Naive thymus-derived CD8-positive, alpha-beta T cell (primary cell): ENCODE measurements at places on chromosomes 12 and 14. TPM values are rescaled to one million over a fixed set of nuclear protein-coding genes. Genes with fewer than 3 reads are reported as not detected.

The ACOT4 gene
- total RNA-seq = 1.3 TPM

The GLIPR1L2 gene
- 1.2 TPM for total RNA-seq

The CATSPERB gene
- total RNA-seq = 6.3 TPM

The TMEM121 gene
- total RNA-seq = 5.5 TPM

The VSX2 gene
- not detected for total RNA-seq

The KLRF1 gene
- 1.3 TPM for total RNA-seq

The HOXC4 gene
- total RNA-seq = 0.65 TPM

The PPP1R1A gene
- total RNA-seq = not detected

The ALDH2 gene
- total RNA-seq = 3.1 TPM

The DNAI7 gene
- total RNA-seq = 0.57 TPM

The SLC7A7 gene
- total RNA-seq = 3.5 TPM

The CLEC2A gene
- total RNA-seq = not detected

The TC2N gene
- 309 TPM for total RNA-seq

The AKT1 gene
- total RNA-seq = 88.9 TPM

The PLEKHD1 gene
- total RNA-seq = 0.18 TPM

The ACRBP gene
- 13.8 TPM for total RNA-seq

The FGD4 gene
- total RNA-seq = 0.47 TPM

The DAO gene
- not detected for total RNA-seq

The PA2G4 gene
- 132 TPM for total RNA-seq

The TAS2R13 gene
- total RNA-seq = 1.5 TPM

The KERA gene
- not detected for total RNA-seq

The OR10G3 gene
- total RNA-seq = not detected

The ANKRD13A gene
- 61.7 TPM for total RNA-seq

The DEPDC4 gene
- 0.81 TPM for total RNA-seq

The ANGEL1 gene
- total RNA-seq = 30.7 TPM

The PROX2 gene
- 0.52 TPM for total RNA-seq

The DBX2 gene
- not detected for total RNA-seq

The NTS gene
- total RNA-seq = not detected

The KRT6C gene
- total RNA-seq = not detected

The EIF2S1 gene
- 50.7 TPM for total RNA-seq

The SALL2 gene
- total RNA-seq = 6.2 TPM

The GLS2 gene
- total RNA-seq = 10.9 TPM

The SSPN gene
- total RNA-seq = not detected

The ITFG2 gene
- 128 TPM for total RNA-seq

The AICDA gene
- not detected for total RNA-seq

The NFATC4 gene
- not detected for total RNA-seq

The SCYL2 gene
- total RNA-seq = 52.3 TPM

The AQP2 gene
- not detected for total RNA-seq

The KRT82 gene
- not detected for total RNA-seq

The CCDC198 gene
- total RNA-seq = not detected

The SRRM4 gene
- not detected for total RNA-seq

The PPP4R4 gene
- total RNA-seq = 1.5 TPM

The ARHGDIB gene
- total RNA-seq = 948 TPM

The ITGA7 gene
- total RNA-seq = 7.0 TPM

The CISTR gene
- total RNA-seq = not detected

The METTL1 gene
- total RNA-seq = 17.6 TPM

The SERPINA1 gene
- total RNA-seq = not detected

The CLSTN3 gene
- 24.8 TPM for total RNA-seq

The BRF1 gene
- total RNA-seq = 52.4 TPM

The MANSC4 gene
- not detected for total RNA-seq

The TAS2R30 gene
- 4.3 TPM for total RNA-seq

The HEBP1 gene
- 9.8 TPM for total RNA-seq
